LHCN-M2 (cell line): ENCODE measurements at places on chromosomes 5 and 9. TPM values are rescaled to one million over a fixed set of nuclear protein-coding genes. Genes with fewer than 3 reads are reported as not detected.

DNA sequence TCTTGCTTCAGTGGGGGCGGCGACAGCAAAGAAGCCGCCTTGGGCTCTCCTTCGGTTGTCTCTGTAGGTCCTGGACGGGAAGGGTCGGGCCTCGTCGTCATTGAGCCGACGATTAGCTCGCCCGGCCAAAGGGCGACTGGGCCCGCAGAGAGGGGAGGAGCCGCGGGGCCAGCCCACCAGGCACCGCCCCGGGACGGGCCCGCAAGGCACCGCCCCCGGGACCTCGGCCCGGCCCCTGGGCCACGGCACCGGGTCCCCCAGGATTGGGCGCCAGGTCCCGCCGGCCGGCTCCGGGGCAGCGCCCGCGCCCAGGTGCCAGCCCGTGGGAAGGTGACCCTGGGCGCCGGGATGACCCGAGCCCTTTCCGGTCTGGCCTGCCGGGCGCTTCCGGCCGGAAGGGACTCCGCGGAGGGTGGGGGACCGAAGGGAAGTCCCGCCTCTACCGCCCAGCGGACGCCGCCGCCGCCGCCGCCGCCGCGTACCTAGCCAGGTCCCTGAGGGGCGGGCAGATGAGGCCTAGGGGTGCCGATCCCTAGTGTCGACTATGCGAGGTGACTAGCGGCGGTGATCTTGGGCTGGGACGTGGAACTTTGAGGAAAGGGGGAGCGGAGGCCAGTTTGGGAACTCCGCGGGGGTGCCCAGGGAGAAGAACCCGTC lies at the start of the genes GBA2 and RGP1:
TSS of gene GBA2 (minus strand) at position 371 of the 657 bp plus-strand sequence. CDS start 524 bp downstream, outside the sequence.
TSS of gene RGP1 (plus strand) at position 430 of the 657 bp plus-strand sequence. CDS start 469 bp downstream, outside the sequence.
- peak; percentile 66 for DNase-seq

DNA sequence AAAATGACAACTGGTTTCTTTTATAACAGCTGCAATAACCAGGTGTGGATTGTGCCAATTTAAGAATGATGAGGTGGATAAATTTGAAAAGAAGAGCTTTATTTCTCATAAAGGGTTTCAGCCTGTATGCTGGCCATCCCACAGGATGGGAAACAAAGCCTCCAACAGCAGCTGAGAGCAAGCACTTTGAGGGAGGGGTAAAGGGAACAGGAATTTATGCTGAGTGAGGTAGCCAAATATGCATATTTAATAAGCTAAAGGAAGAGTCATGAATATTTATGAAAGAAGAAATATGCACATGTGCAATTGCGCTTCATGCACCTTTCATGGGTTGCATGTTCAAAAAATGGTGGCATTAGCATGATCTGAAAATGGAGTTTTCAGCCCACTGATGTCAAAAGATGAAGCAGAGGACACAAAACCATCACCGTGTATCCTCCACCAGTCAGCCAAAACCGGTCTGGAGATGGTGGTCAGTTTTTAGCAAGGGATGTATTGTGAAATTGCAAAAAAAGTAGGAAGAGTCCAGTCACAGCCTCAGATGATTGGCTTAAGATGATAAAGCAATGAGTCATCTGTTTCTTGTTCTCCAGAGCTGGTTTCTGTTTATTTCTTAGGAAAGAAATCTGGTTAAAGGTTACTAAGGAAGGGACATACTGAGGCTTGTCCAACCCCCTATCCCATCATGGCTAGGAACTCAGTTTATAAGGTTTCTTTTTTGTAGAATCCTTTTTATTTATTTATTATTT lies 47.9 kb downstream of the DEPDC1B start:
- DNase-seq, result peak; percentile 94

- peak; percentile 72 for DNase-seq
Observed at GRCh38 chr9:111232997-111233790, 96.8 kb downstream of the OR2K2 start.

DNA sequence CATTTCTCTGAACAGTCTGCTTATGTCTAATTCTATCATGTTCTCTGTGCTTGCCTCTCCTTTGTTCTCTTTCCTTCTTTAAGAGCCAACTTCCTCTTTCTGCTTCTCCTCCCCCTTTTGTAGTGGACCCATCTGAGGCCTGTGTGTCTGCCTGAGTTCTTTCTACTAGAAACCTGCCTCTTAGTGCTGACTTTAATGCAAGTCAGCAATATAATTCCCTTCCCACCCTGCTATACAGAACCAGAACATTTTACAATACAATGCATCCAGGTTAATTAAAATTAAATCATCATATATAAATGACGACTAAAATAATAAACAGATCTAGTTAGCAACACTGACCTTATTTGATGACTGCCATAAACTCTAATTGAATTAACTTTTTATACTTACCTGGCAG lies 82.6 kb upstream of the GAS1 start:
- no peak for DNase-seq

DNA sequence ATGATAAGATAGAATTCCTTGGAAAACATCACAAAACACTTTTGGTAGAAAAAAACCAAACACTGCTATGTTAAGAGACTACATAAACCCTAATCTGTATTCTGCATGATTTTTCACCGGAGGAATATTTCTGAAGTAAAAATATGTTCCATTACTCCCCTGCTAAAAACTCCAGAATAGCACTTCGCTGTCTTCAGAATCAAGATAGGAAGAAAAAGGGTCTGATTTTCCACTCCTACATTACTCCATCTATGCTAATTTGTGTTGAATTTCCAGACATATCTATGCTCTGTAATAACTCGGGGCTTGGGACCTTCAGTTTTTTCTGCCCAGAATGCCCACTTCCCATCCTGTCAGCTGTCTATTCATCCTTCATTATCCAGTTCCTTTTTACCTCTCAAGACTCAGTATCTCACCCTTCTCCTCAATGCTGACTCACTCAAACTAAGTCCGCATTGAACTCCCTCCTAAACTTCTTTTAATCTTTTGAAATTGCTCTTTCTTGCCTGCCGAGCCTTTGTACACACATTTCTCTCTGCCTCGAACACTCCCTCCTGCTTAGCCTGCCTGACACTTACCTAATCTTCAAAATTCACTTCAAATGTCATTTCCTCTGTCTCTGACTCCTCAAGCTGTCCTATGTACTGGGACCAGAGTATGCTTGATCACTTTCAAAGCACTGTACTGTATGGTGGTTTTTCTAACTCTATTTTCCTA lies 171.0 kb downstream of the ARRDC3 start:
- peak; percentile 55 for DNase-seq

GRCh38 chr5:84014966-84015365 lies 294.3 kb upstream of the HAPLN1 start:
- DNase-seq, result peak; percentile 27

- no peak for DNase-seq
Observed at GRCh38 chr5:96636046-96636445, 26.1 kb upstream of the CAST start.

The BNC2 gene
- total RNA-seq, result 16.4 and 23.8 TPM in 2 replicates
